Hematopoietic multipotent progenitor cell (in vitro differentiated cells): ENCODE measurements at places on chromosomes 13 and 19.
A peak's percentile ranks its signal among the peaks of the same experiment; 100 is the strongest.

GRCh38 chr19:56145698-56146097 is 4.6 kb downstream of the ZNF444 start:
- DNase-seq: no peak

GRCh38 chr13:48401480-48401879 is 11.4 kb downstream of the LPAR6 start:
- DNase-seq: peak; percentile 42

DNA sequence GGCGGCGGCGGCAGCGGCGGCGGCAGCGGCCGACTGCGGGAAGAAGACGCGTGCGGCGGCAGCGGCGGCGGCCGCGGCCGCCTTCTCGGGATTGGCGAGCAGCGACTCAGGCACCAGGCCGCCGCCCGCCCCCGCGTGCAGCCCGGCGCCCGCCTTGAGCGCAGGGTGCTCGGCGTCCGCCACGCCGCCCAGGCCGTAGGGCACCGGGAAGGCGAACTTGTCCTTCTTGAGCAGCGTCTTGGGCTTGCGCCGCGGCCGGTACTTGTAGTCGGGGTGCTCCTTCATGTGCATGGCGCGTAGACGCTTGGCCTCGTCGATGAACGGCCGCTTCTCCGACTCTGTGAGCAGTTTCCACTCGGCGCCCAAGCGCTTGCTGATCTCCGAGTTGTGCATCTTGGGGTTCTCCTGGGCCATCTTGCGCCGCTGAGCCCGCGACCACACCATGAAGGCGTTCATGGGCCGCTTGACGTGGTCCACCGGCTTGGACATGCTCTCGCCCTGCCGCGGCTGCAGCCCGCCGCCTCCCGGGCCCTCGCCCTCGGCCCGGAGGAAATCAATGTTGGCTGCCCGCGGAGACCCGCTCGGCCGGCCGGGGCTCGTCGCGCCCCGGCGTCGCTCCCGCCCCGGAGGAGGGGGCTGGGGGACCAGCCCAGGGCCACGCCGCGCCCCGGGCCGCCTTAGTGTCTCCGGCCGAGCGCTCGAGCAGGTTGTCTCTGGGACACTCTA is 621 bp downstream of the SOX21 start:
- DNase-seq: no peak

DNA sequence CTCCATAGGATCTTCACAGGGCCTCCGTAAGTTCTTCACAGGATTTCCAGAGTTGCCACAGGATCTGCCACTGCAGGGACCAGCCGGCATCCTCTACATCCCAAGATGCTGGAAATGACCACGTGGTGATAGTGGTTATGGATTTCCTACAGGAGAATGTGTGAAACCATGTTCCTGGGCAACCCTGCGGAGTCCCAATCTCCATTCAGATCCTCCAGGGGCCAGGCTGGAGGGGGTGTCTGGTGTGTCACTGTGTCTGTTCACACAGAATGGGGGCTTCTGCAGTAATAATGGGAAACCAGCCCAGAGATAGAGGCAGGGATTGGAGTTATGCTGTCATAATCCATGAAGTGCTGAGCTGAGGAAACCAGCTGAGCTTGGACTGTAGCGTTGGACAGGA is 8.6 kb downstream of the LILRA6 start:
- DNase-seq: no peak

DNA sequence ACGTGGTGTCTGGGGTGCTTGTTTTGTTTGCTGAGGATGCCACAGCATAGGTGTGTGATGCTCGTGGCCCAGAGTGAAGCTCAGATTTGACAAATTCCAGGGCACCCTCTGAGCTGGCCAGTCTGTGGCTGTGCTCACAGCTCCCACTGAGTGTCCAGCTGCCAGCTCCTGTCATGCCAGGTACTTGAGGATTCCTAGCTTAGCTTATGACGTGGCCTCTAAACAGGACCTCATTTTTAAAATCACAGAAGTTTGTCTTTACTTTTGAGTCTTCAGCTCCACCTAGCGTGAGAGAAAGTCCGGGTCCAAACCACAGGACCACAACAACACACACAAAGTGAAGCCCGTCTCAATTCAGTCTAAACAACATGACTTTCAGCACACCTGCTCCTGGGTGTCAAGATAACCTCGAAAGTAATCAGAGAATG is 117.3 kb downstream of the RAB20 start:
- DNase-seq: no peak

DNA sequence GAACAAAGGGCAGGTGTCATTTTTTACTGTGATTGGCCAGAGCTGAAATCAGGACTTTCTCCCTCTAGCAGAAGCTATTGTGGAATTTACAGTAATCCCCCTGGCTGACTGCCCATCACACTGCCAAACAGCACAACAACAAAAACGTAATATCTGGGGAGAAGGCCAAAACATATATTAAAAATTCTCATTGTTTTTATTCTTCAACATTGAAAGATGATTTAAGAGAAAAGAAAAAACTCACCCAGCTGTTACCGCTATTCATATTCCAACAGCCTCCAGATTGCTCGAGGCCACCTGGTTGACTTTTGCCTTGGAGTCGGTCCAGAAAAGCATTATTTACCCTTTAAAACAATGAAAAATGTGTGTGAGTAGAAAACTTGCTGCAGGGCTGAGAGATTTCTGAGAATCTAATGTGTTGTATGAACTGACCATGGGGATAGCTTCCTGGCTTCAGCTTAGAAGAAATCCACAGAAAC is 97.2 kb downstream of the EPSTI1 start:
- DNase-seq: no peak

DNA sequence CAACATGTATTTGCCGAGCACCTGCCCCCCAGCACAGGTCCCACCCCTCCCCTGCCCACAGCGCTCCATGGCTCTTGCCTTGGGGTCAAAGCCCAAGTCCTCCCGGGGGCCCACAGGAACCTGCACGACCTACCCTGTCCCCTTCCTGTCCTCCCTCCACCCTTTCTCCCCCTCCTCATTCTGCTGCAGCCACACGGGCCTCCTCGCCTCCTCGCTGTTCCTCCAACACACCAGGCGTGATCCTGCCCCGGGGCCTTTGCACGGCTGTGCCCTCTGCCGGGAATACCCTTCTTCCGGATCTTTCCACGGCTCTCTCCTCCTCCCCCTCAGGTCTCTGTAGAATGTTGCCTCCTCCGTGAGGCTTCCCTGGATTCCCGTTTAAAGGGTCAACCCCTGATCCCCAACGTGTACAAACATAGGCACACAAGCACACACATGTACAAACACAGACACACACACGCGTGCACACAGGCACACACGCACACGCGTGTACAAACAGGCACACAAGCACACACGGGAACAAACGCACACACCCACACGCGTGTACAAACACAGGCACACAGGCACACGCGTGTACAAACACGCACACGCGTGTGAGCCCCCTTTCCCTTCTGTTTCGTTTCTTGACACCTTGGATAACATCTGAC is 2.8 kb downstream of the MADCAM1 start:
- no peak for DNase-seq
